ENCODE measurements at places on chromosomes 3 and 15. TPM values are rescaled to one million over a fixed set of nuclear protein-coding genes. Genes with fewer than 3 reads are reported as not detected.

DNA sequence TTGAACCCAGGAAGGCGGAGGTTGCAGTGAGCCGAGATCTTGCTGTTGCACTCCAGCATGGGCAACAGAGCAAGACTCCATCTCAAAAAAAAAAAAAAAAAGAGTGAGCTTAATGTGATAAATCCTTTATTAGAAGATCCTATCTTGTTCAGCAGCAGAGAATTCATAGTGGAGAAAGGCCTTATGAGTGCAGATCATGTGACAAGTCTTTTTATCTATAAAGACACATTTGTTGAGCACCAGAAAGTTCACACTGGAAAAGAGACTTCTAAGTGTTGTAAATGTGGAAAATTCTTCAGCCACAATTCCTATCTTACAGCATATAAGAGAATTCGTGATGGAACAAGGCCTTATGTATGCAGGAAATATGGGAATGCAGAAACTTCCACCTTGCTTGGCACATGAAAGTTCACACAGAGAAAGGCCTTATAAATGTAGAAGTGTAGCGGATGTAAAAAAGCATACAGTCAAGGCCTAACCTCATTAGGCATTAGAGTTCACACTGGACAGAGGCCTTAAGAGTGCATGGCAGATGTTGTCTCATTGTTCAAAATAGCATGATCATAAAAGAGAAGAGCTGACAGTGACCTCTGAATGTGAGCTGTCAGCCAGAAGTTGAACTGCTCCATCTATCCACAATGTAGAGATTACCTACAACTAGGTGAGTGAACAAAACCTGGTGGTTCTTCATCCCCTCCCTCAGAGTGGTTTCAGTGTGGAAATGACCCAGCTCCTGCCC lies 16.7 kb downstream of the ADAM10 start:
- no peak for ATAC-seq

DNA sequence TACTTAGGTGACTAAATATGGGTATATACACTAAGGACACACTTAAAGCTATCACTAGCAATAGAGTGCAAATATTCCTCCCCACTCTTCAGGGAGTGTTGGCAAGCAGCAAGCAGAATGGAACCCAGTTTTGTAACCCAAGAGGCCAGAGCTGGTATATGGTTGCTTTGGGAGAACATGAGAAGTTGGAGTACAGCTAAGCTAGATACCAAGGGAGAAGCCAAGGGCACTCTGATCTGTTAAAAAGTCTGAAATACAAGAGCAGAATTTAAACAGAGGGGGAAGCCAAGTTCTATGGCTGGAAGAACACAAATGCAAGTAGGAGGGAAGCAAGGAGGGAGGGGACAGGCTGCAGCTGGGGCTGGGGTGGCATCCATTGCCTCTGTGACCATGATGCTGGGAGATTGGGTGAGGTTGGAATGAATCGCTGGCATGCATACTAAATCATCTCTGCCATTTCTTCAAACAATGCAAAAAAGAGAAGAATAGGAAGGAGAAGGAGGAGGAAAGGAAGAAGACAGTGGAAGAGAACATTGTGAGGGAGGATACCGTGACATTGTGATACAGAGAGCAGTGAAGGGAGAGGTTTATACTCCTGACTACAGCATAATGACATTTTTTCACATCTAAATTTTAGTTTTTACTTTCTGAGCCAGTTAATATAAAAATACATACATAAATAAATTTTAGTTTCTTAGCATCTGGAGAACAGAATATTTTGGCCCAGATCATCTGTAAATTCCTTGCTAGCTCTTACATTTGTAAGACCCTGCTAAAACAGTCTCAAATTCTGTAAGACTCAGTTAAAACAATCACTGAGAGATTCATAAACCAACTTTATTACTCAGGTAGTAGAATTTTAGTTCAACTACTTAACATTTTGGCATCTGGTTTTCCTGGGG lies 9.0 kb upstream of the ANXA2 start:
- no peak for ATAC-seq

- ATAC-seq: no peak
Observed at GRCh38 chr3:12816521-12817342, 20.3 kb downstream of the CAND2 start.

DNA sequence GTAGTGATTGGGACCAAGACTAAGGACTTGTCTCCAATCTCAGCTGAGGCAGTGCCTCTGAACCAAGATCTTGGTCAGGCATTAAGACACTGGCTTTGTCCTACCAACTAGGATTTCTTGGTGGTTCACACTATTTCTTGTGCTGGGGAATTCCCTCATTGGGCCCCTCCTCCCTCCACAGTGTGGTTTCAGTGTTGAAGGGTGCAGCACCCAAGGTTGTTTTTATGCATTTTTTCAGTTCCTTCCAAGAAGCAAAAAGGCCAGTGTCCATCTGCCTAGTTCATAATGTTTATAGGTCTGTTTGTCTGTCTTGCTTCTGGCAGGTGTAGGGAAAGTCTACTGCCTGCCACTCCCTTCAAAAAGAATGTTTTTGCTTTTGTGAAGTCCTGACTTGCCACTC lies 10.6 kb upstream of the ITPKA start:
- no peak for ATAC-seq

GRCh38 chr3:57281715-57282114 lies 10.8 kb downstream of the ASB14 start:
- ATAC-seq: no peak

GRCh38 chr3:63867225-63867624 lies 3.6 kb downstream of the ATXN7 start:
- no peak for ATAC-seq

Gene GUCA1C
- total RNA-seq: not detected

- no peak for ATAC-seq
Observed at GRCh38 chr15:37764733-37765191, 169.7 kb upstream of the TMCO5A start.

DNA sequence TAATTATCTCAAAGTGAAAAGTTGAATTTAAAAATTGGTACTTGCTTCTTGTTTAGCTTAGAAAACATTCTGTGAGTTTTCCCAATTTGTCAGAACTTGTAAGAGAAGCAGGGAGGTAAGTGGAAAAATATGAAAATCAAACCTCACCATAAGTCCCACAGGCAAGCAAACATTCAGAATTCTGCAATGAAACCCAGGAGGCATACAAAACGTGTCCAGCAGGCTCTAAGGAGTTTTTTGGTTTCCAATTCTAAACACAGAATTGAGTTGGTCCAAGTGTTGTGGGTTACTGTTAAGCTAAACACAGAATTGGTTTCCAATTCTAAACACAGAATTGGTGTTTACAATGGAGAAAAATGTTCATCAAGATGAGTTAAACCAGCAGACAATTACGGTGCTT lies 27.1 kb upstream of the ACKR4 start:
- no peak for ATAC-seq

GRCh38 chr3:85476891-85477495 lies 518.2 kb downstream of the CADM2 start:
- no peak for ATAC-seq

GRCh38 chr3:163572856-163573255 lies 1505.4 kb downstream of the SI start:
- no peak for ATAC-seq

- no peak for ATAC-seq
Observed at GRCh38 chr3:86648087-86648486, 342.9 kb downstream of the VGLL3 start.

- no peak for ATAC-seq
Observed at GRCh38 chr15:34993877-34994276, 5.8 kb upstream of the ZNF770 start.

GRCh38 chr3:186596568-186597287 lies 16.1 kb upstream of the AHSG start:
- ATAC-seq: no peak

DNA sequence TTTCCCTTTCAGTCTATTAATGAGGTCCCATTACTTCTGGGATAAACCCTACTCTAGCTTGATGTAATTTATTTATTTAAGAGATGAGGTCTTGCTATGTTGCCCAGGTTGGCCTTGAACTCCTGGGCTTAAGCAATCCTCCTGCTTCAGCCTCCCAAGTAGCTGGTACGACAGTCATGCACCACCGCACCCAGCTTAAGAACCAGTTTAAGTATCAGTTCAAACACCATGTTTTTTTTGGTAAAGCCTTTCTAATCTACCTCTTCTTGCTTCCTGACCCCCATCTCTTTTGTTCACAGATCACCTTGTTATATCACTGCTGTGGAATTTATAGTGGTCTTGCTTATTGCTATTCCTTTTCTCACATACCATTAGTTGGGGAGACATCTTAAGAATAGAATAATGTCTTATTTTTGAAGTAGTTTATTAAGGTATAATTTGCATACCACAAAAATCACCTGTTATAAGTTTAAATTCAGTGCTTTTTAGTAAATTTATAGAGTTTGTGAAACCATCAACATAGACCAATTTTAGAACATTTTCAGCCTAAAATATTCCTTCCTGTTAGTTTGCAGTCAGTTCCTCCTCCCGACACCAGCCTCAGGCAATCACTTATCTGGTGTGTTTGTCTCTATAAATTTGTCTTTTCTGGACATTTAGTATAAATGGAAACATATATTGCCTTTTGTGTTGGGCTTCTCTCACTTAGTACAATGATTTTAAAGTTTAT lies 257.9 kb downstream of the PDCD6IP start:
- no peak for ATAC-seq

- no peak for ATAC-seq
Observed at GRCh38 chr15:77185242-77185785, 114.4 kb upstream of the TSPAN3 start.

Gene GOLGA8T
- total RNA-seq: not detected

- ATAC-seq: no peak
Observed at GRCh38 chr15:41777421-41777973, 3.2 kb downstream of the MAPKBP1 start.

DNA sequence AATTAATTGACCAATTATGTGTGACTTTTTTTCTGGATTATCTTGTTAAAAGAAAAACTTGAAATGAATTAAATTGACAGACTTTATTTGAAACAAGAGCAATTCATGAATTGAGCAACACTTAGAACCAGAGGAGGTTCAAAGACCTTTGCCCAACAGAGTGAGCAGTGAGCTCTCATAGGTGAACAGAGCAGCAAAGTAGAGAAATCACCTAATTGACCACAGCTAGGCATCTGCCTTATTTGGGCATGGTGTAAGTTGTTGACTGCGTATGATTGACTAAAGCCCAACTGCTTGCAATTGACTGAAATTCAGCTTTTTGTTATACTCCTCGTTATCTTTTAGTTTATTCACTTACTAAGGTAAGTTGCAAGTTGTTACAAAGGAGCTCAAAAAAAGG lies 1216.0 kb upstream of the ALCAM start:
- ATAC-seq: no peak

DNA sequence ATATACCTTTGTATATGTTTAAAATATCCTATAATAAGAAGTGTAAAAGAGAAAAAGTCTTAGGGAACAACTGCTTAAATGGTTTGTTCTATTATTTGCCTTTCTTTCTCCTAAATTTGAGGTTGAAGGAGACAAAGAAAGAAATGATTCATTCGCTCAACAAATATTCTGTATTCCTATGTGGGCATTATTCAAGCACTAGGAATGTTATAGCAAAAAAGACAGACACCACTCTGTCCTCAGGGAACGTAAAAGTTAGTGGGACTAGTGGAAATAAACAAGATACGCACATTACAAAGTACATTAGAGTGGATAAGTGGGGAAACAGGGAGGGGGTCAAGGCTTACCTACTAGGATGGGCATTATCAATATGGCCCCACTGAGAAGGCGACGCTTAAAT lies 332.2 kb downstream of the LPP start:
- no peak for ATAC-seq

DNA sequence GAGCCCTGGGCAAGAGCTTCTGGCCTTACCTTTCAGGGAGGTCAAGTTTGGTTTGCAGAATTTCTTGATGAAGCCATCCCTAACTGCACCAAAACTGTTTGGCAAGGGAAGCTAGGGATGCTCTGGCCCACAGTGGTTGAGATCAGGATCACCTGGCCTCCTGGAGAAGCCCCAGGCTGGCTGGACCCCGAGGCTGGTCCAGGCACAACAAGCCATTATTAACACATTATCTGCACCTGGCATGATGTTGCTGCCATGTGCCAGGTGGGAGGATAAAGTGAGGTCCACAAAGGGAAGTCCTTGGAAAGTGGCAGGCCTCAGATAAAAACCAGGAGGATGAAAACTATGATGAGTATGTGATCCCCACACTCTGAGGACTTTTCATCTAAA lies 35.9 kb upstream of the DUSP7 start:
- no peak for ATAC-seq

DNA sequence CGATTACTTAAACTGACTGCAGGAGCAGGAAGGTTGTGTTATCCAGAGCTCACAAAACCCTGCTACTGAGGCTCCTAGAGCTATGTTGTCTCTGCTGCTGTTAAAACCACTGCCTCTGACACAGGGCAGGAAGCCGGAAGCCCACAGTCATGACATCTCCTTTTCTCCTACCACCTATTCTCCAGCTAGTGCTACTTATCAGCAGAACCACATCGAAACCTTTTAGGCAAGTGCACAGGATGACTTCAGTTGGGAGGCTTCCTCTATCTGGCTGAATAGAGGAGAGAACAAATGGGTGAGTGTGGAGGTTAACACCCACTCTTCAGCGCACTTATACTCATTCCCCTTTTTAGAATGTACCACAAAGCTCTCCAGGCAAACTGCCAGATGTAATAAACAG lies 638.0 kb downstream of the OTOL1 start:
- no peak for ATAC-seq

- no peak for ATAC-seq
Observed at GRCh38 chr3:6216135-6217026, 644.5 kb upstream of the GRM7 start.

GRCh38 chr3:56781762-56782161 lies 20.0 kb downstream of the ARHGEF3 start:
- ATAC-seq: no peak

GRCh38 chr15:84871428-84871985 lies 13.0 kb upstream of the SLC28A1 start:
- no peak for ATAC-seq

DNA sequence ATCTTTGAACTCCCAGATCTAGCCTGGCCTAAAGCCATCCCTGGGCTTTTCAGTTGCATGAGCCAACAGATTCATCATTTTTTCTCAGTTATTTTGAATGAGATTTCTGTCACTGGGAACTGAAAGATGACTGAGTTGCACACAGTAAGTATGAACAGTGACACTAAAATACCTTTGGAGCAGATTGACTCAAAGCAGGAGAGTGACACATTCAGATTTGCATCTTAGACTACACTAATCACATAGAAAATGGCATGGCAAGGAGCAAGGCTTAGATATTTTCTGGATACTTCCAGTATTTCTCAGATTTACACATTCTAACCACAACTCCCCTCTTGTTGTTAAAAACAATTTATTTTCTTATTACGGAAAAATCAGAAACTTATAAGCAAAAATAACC lies 32.8 kb downstream of the SEC62 start:
- ATAC-seq: no peak

- ATAC-seq: peak; percentile 97
Observed at GRCh38 chr3:149180057-149180573, 41.5 kb downstream of the CP start.

- no peak for ATAC-seq
Observed at GRCh38 chr3:138230525-138230924, 43.4 kb downstream of the ARMC8 start.

Gene RGMA
- total RNA-seq: 99.0 TPM
